Muscle of back (tissue), 13 donors: ENCODE measurements at places on chromosomes 1 and 21.
A peak's percentile ranks its signal among the peaks of the same experiment; 100 is the strongest.

DNA sequence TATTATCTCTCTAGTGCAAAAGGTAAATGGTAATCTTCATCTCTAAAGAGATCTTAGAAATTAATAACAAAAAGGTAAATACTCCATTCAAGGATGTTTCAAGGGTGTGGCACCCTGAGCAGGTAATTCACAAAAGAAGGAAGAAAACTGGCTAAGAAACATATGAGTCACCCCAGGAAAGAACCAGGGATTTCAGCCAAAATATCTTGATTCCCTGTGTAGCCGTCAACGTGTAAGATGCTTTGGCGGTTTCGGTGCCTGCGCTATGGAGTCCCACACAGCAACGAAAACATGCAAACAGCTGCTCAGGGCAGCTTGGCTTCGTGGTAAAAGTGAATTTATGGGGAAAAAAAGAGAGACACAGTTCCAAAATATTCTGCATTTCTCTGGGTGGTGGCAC lies 3.7 kb downstream of the ITGB2 start:
- no peak for DNase-seq

- no peak for DNase-seq
Observed at GRCh38 chr1:172273647-172274396, 146.7 kb upstream of the C1orf105 start.

DNA sequence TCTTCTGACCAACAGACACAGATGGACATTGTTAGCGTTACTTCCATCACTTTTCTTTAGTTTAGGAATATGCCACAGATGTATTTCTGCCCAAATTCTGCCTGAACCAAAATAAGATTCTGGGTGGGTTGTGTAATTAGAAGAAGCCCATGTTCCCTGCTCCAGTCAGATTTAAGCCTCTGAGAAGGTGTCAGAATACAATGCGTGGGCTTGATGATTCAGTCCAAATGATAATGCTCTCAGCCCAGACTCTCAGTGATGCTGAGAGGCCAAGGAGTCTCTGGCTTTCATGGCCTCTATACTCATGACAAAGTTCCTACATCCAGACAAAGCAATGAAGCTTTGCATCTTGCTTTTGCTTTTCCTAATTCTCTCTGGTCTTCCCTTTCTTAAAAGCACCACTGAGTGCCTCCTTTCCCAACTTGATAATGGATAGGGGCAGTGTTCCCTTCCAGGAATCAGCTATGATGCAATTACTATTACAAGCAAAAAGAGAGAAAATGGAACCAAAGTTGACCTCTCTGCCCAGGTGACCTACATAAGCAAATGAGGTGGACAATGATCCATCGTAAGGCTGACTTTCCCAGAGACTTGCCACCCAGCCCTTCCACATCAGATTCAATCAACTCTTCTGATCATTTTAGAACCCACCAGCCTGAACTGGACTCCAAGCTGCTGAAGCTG lies 8.8 kb downstream of the SEC16B start:
- no peak for DNase-seq

GRCh38 chr1:11984576-11984975 lies 4.3 kb downstream of the MFN2 start:
- no peak for DNase-seq

DNA sequence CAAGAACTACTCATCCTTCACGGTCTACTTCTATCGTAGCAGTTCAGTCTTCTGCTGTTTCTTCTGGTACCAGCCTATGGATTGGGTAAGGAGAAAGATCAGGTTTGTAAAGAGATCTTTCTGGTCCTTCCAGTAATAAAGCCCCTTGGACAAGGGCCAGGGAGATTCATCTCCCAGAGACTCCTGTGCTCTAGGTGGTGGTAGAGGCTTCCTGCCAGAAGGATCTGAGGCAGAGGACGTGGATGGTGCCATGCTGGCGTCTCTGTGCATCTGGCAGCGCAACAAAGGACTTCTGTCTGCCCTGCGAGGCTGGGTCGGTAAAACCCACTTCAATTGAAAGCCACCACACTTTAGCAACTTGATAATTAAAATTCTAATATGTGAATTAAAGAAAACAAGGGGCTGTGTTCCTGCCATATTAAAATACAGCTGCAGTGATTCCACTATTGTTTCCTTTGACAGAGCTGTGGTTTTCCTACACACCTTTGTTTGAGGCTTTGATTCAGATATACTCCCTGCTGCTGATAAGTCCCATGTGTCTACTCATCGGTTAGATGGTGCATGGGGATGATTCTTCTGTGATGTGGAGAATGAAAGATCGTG lies 73.6 kb downstream of the ROR1 start:
- DNase-seq: no peak

DNA sequence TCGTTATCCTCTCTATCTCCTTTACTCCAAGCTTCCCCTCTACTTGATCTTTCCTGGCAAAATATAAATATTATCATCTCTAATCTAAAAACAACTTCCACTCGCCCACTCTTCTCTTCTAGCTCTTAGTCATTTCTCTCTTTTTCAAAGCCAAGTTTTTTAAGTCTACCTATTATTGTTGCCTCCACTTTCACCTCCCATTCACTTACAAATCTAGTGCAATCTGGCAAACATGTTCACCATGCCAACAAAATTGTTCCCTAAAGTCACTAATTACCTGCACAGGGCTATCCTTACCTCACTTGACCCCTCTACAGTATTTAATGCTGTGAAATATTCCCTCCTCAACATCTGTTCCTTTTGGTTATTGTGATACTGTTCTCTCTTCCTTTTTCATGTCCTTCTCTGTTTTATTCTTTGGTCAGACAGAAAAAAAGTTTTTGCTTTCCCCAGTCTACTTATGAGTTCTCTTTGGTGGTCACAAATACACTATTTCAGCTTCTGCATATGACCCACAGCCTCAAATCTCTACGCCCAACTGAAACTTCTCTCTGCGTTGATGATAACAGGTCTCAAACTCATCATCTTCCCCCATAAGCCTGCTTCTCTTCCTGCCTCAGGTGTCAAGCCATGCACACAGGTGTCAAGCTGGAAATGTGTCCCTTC lies 31.9 kb upstream of the RAP1A start:
- DNase-seq: no peak

- DNase-seq: peak; percentile 84
Observed at GRCh38 chr1:54052431-54052933, 522 bp downstream of the TMEM59 start.

- DNase-seq: peak; percentile 13
Observed at GRCh38 chr1:6033986-6034749, 11.5 kb upstream of the KCNAB2 start.

- DNase-seq: no peak
Observed at GRCh38 chr1:23394181-23394580, 24.5 kb upstream of the ZNF436 start.

DNA sequence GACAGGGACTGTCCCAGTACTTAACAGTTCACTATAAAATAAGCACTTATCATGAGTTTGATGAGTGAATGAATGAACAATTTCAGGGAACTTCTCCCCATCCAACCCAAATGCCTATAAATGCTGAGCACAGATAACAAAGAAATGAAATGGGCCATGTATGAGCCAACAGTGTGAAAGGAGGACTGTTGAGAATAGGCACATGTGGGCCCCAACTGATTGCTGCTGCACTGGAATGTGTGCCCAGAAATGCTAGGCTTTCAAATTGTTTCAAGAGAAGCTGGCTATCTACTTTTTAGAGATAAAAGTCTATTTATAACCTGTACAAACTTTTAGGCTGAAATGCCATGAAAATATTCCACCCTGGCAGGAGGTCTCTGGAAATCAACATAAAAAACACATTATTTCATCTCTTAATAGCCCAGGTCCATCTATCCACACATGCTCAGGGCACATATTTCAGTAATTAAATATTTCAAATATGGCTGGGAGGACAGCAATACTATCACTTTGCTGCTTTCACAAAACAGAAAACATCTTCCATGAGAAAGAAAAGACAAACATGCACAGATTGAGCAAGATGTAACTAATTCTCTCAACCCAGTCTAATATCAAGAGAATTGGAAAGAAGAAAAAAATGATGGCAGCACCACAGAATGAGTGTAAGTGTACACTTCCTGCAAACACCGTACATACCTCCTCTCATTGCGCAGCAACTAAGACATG lies 49.8 kb downstream of the COLGALT2 start:
- DNase-seq: no peak

- no peak for DNase-seq
Observed at GRCh38 chr1:2275796-2276536, 47.8 kb downstream of the SKI start.

- DNase-seq: no peak
Observed at GRCh38 chr1:21670059-21670881, 1.1 kb upstream of the RAP1GAP start.

DNA sequence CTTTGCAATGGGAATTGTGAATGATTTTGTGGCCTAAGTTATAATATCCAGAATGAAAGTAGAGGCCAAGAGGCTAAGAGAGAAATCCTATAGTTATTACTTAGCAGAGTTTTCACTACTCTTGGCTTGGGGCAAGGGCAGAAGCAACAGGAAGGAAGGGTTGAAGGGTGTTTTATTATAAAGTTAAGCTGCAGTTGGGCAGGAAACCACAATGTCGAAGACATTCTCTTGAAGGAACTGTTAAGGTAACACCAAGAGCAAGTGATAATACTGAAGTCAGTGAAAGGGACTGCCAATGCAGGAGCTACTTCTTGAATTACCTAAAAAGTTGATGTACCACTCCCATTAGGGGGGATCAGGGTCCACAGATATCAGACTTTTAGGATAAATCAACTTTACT lies 8.3 kb downstream of the XCL2 start:
- DNase-seq: no peak

GRCh38 chr1:108151548-108151947 lies 48.6 kb downstream of the SLC25A24 start:
- DNase-seq: no peak
